Bronchial epithelial cell (primary cell): ENCODE measurements at places on chromosomes 1 and 21. TPM values are rescaled to one million over a fixed set of nuclear protein-coding genes. Genes with fewer than 3 reads are reported as not detected.

GRCh38 chr1:219573960-219574359, 38.9 kb downstream of the ZC3H11B start:
- no peak for DNase-seq

DNA sequence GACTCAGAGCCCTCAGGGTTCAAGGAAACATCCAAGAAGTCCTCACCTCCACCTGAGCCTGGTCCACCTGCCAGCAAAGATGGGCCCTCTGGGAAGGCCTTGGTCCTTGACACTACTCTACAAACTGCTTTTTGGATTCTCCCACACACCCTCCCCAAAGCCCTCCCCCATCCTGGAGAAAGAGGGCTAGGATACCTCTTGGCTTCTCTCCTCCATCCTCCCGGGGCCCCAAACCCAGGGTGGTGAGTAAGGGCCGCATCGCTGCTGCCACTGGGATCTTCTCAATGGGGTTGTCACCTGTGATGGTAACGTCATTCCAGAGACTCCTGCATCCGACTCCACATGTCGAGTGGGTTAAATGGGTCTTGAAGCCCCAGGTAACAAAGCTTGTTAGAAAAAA, 26.6 kb downstream of the MATN1 start:
- no peak for DNase-seq

- DNase-seq, result no peak
Measured at GRCh38 chr1:243420946-243421685, 165.3 kb downstream of the SDCCAG8 start.

- no peak for DNase-seq
Measured at GRCh38 chr1:16165073-16165364, 9.2 kb upstream of the EPHA2 start.

DNA sequence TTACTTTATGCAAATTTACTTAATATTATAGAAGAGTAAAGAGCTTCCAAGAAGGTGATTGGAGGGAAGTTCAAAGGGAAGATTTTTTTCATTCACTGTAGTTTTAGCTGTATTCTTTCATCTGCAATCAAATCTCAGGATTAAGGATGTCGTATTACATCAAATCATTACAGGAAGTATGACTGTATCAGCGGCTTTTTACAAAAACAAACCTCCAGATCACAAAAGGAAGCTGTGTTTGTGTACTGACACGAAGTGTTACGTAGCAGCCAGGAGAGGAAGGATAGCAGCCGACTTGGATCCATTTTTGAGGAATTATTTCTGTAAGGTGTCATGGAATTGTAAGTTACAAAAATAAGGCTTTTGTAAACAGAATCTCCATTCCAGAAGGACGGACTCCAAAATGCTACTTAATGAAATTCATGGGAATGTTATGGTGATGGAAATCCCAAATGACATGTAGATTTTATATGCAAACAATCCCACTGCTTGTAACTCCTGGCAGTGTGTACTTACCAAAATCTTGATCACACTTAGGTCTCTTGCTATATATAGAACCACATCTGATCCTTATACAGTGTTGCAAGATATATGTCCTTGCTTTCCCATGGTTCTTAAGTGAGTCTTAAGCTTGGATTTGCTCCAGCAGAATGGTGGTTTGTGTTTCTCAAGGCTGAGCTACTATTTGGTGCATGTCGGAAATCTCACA, 49.8 kb downstream of the KCNJ15 start:
- peak; percentile 89 for DNase-seq

SERINC2 gene
- 23.2 and 40.7 TPM in 2 replicates for total RNA-seq

COG2 gene
- total RNA-seq, result 16.8 and 17.9 TPM in 2 replicates

FAM151A gene
- not detected in 2 replicates for total RNA-seq

DNA sequence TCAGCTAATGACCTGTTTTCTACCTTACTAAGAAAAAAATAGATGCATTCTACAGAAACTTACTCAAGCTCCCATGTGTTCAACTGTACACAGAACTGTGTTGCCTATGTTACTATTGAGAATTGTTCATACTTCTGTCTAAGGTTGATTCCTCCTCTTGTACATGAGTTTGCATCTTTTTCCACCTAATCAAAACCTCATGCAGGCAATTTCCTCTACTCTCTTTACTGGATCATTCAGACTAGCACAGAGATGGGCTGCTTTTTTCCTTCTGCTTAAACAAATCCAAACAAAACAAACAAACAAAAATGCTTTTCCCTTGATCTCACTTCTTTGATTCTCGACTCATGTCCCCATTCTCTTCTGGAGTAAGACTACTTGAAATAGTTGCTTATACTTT, 58.8 kb upstream of the PTGFR start:
- no peak for DNase-seq

GRCh38 chr1:201332021-201332420, 45.5 kb downstream of the TNNT2 start:
- DNase-seq, result no peak

LPAR3 gene
- 37.1 and 104 TPM in 2 replicates for total RNA-seq

DNA sequence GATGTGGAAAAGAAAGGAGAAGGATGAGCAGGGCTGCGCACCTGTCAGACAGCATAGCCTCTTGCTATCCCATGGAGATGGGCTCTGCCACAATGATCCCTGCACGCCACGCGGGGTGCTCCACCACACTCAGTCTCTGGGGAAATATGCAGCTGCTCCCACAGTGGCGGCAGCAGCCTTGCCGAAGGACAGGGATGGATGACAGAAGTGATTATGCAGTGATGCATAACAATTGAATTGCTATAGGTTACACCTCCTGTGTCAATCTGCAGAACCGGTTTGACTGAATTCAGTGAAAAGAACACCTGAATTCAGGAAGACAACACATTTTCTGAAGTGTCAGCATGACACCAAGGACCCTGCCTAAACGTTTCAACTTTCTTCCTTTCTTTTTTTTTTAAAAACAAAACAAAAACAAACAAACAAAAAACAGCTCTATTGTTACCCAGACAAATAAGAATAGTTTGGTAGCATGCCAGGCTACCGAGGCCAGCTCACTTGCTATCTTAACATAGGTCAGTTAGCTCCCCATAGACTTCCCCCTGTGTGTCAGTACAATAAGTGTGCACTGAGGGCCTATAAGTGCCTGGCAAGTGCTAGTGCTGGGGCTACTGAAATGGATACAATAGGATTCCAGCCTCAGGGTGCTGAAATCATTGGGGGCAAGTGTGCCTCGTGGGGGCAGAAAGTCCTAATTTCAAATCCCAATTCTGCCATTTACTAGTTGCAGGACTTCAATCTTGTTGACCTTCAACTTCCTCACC, 127.6 kb upstream of the LMO4 start:
- DNase-seq, result peak; percentile 73

NTMT2 gene
- total RNA-seq, result not detected in 2 replicates

C1QC gene
- total RNA-seq, result not detected in 2 replicates

DNA sequence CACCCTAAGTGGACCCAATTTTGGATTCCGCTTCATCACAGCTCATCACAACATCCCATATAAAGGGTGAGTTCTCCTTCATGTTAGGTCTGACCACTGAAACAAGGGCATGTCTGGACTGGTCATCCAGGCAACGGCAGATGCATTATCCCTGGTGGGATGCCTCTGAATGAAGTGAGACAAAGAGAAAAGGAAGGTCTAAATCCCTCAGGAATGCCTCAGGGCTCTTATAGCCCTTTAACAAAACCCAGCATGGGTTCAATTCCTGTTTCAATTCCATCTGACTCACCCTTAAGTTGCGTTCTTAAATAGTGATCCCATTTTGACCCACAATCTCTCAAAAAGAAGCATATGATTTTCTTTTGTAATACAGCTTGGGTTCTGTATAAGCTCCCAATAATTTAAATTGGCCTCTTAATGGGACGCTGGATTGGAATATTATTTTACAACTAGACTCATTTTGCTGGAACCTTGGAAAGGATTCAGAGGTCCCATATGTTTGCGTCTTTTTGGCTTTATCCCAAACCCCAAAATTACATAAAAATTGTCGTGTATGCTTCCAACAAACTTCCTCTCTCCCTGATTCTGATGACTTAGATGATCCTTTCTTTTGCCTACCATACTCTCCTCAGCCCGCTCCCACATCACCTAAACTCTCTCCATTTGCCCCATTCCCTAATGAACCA, 287.4 kb upstream of the ZP4 start:
- DNase-seq, result peak; percentile 37

- peak; percentile 15 for DNase-seq
Measured at GRCh38 chr1:16019644-16020277, 1.9 kb upstream of the HSPB7 start.

- DNase-seq, result no peak
Measured at GRCh38 chr1:47452426-47452825, 14.6 kb downstream of the FOXD2 start.

- no peak for DNase-seq
Measured at GRCh38 chr1:158564608-158565007, 5.8 kb downstream of the OR6P1 start.

- no peak for DNase-seq
Measured at GRCh38 chr1:226672339-226672762, 66.7 kb downstream of the ITPKB start.

- DNase-seq, result peak; percentile 49
Measured at GRCh38 chr1:24277420-24278169, 41.6 kb upstream of the GRHL3 start.

- no peak for DNase-seq
Measured at GRCh38 chr1:198499588-198499987, 40.9 kb downstream of the ATP6V1G3 start.

- no peak for DNase-seq
Measured at GRCh38 chr1:116417678-116418077, 44.6 kb downstream of the ATP1A1 start.

DNA sequence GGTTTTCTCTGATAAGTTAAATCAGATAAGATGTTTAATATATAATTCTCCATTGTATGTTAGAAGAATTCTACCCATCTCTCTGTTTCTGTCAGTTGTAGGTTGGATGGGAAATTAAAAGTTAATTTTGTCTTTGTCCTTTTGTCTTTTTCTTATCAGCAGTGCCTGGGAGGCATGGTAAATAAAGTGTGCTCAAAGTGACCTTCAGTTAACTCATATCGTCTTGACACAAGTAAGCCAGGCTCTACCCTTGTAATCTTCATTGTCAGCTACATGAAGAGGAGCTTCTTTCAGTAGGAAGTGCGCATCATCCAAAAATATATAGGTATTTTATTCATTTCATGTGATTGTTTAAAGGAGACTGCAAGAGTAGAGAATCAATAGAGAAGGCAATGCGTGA, 138.9 kb upstream of the NRIP1 start:
- DNase-seq, result no peak

C1orf105 gene
- total RNA-seq, result not detected in 2 replicates
